ENCODE measurements at places on chromosomes 11 and 22.
A peak's percentile ranks its signal among the peaks of the same experiment; 100 is the strongest.

DNA sequence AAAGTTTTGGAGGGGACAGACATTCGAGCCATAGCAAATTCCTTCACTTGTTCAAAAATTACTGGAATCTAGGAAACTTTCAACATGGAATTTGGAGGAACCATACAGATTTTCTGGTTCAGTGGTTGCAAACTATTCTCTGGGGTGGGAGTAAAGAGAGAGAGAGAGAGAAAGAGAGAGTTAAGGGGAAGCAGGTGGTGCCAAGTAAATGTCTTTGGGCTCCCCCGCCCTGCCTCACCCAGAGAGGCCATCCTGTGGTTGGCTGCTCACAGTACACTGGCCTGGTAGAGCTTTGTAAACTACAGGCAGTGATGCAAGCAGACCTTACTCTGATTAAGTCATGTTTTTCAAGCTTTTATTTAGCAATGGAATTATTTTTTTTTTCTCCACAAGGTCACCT, 82.6 kb downstream of the ADAMTS15 start:
- no peak for DNase-seq

GRCh38 chr11:120574876-120575275, 63.3 kb downstream of the GRIK4 start:
- DNase-seq = no peak

DNA sequence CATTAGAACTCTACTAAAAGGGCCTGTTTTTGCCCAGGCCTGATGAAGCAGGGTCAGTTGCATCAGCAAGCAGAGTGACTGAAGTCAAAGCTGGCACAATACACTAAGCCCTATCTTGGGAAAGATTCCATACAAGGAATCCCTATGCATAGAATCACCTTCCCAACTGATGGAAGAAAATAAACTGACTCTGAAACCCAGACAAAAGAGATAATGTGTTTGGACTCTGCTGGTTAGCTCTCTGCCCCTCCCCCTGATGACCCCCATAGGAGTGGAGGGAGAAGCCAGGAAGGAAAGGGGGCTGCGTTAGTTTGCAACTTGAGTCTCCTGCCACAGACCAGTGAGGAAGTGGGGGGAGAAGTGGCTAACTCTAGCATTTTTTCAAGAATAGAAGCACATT, 32.9 kb downstream of the GALNT18 start:
- DNase-seq = no peak

- DNase-seq = no peak
Observed at GRCh38 chr22:44722611-44723010, 20.6 kb downstream of the PRR5 start.

GRCh38 chr11:94602430-94603372, 35.5 kb downstream of the PIWIL4 start:
- DNase-seq = no peak

GRCh38 chr11:111698852-111699559, 67.2 kb downstream of the PPP2R1B start:
- DNase-seq = no peak

DNA sequence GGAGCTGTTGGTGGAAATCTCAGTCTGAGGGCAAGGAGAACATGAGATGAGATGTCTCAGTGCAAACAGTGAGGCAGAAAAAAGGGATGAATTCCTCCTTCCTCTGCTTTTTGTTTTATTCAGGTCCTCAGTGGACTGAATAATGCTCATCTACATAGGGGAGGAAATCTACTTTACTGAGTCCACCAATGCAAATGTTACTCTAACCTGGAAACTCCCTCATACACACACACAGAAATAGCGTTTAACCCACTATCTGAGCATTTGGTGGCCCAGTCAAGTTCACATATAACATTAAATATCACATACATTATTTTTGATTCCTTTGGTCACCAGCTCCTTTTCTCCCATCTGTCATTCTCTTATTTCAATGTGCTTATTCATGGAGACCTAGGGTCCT, 418.8 kb downstream of the TMEM135 start:
- no peak for DNase-seq

- DNase-seq = no peak
Observed at GRCh38 chr11:110857892-110858546, 145.8 kb upstream of the ARHGAP20 start.

GRCh38 chr11:122697636-122698167, 42.2 kb downstream of the UBASH3B start:
- DNase-seq = no peak

DNA sequence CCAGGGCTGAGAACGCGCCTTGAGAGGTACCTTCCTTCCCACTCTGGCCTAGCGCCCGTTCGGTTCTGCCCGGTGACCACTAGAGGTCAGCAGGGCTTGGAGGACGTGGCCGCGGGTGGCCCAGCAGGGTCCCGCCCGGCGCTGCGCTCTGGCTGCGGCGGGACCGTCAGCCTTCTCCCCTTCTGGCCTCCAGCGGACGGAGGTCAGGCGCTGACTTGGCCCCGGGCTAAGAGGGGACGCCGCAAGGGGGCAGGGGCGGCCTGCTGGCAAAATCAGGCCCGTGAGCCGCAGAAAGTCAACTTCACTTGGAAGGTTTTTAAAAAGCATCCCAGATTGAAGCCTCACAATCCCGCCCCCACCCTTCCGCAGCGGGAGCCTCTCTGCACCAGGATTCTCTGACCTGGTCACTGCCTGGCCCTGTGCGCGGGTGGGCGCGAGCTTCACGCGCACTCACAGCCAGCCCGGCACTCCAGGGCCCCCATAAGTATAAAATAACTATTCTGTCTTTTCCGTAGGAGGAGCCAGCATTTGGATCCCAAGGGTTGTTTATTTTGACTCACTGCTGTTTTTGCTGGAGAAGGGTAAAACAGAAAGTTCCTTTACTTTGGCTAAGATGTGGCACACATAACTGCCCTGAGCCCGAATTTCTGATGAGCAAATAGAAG, 23.2 kb upstream of the ZBTB16 start:
- DNase-seq = peak; percentile 26

DNA sequence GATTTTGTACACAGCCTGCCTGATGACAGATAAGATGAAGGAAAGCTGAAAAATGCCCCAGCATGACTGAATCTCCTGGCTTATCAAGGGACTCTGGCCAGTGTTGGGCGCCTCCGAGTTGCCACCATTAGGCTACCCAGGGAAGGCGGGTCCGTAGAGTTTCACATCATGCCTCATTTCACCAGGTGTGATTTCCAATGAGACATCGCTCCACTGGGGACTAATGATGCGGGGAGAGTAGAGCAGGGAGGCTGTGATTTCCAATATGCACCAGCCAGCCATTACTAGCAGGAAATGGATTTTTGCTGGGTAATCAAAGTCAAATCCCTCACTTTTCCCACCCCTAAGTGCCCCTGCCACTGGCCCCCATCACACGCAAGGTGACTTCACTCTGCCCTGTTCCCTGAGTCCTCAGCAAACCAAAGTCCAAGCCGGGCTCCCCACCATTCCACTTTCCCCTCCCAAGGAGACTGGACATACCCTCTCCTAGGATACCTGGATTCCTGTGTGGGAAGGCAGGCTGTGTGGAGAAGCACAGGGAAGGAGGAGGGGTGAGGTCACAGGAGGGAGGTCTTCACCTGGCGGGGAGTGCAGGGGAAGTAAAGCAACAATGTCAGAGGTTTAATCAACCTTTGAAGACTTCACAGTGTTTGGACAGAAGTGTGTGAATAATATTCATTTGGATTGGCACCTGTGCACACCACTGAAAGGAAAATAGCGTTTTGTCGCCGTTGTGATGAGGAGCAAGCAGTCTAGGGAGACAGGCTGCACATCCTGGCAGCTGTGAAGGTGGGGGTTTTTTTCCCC, 613.3 kb upstream of the CADM1 start:
- DNase-seq = no peak

DNA sequence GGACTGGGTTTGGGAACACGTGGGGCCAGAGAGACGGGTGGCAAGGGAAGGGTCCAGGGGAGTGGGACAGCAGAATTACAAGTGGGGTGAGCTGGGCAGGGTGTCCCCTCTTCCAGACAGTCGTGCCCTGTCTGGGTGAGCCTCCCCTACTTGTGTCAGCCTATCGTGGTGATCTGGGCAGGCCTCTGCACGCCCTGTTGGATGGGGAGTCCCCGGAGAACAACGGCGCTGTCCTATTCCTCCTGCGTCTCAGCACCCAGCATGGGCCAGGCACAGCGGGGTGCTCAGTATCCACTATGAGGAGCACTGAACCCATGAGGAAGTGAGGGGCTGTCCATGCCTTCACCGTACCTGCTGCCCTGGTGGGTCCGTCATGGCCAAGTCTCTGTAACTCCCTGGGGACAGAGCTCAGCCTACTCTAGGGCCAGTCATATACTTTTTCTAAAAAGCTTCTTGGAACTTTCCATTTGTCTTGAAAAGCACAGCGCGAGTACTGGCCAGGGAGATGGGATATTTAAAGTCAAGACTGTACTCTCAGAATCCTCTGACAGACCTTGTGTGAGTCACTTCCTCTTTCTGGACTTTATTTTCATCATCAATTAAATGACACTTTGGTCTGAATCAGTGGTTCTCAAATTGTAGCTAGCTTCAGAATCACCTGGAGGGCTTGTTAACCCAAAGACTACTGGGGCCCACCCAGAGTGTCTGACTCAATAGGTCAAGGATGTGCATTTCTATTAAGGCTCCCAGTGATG, 81.7 kb upstream of the NECTIN1 start:
- DNase-seq = no peak

GRCh38 chr11:82003671-82004515, 729.8 kb downstream of the FAM181B start:
- no peak for DNase-seq

DNA sequence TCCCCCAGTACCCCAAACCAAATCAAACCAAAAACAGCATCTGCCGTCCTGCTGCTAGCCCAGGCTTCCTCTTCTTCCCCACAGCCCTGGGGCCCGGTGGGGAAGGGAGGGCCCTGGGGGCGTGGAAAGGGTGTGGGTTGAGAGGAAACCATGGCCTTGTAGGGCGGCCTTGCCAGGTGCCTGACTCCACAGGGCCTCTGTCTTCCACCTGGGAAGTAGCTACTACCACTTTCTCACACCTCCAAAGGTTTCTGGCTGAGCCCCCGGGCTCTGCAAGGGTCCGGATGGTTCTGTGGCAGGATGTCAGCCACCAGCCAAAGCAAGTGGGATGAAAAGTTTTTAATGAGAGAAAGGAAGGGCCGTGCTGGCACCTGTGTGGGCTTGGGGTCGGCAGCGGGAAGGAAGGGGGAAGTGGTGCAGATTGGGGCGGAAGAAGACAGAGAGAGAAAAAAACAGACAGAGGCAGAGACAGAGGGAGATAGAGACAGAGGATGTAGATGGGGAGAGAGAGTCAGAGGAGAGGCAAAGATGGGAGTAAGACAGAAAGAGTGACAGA, 10.5 kb downstream of the TPST2 start:
- DNase-seq = peak; percentile 39

DNA sequence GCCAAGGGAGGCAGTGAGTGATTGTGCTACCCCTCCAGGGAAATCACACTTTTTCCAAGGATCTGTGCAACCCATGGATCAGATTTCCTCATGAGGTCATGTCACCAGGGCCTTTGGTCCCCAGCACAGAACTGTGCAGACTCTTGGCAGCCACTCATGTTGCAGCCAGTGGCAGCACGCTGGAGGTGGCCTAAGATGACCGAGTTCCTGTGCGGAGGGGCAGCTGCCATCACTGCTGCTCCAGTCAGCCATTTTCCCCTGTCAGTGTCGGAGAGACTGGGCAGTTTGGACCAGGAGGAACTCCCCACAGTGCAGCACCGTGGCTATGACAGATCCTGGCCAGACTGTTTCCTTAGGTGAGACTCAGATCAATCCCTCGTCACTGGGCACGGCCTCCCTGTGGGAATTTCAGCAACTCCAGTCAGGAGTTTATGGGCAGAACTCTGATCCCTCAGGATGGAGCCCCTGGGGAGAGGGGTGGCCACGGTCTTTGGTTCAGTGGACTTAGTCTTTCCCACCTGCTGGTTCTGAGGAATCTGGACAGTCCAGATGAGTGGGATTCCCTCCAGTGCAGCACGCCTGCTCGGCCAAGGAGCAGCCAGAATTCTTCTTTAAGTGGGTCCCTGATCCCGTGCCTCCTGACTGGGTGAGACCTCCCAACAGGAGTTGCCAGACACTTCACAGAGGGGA, 194.6 kb upstream of the CARD18 start:
- DNase-seq = no peak

GRCh38 chr22:47739291-47740015, 977.0 kb downstream of the TBC1D22A start:
- no peak for DNase-seq

GRCh38 chr11:17291710-17292109, 15.2 kb downstream of the NUCB2 start:
- DNase-seq = no peak

DNA sequence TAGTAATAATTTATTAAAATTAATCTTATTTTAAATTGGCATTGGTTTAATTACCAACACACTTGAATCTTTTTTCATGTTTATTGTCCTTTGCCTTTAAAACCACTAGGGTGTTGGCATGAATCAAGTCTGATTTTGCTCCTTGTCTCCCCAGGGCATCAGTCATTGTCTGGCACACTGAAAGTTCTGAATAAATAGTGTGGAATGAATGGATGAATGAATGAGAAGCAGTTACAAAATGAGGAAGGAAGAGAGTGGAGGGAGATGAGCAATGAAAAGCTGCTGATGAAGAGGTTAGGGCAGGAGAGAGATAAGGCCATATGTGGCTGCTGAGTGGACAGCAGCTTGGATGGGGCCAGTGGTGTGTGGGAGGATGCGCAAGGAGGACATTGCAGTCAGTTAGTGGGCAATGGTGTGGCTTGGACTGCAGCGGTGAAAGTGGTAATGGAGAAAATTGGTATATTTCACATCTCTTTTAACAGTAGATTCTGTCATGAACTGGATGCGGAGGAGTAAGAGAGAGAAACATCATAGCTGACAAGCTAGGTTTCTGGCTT, 132.0 kb downstream of the SPON1 start:
- no peak for DNase-seq

DNA sequence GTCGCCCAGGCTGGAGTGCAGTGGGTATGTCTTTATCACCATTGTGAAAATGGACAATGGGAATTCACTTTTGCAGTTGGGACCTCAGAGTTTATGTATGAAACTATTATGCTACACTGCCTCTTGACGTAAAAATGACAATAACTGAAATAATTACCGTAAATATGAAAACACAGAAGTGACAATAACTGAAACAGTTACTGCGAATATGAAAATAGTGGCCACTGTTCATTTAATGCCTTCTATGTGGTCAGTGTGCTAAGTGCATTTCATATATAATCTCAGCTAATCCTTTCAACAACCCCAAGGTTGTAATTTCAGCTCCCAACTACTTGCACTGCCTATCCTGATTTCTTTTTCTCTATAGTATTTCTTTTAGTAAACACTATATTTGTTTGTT, 5.9 kb upstream of the RTCB start:
- no peak for DNase-seq

- no peak for DNase-seq
Observed at GRCh38 chr22:18996376-18996900, 60.3 kb upstream of the PRODH start.

All from activated T-helper 1 cell treated with Interleukin-2 at 50 U/mL for 16 hours (primary cell).